Stimulated activated CD4-positive, alpha-beta T cell treated with anti-CD3 and anti-CD28 coated beads, Interleukin-12 subunit alpha, Interleukin-12 subunit beta, amount 100 ng/mL, for 4 hours (primary cell): ENCODE measurements at places on chromosomes 1 and 21.

GRCh38 chr21:14617871-14618270 is 71.8 kb upstream of the SAMSN1 start:
- no peak for DNase-seq

DNA sequence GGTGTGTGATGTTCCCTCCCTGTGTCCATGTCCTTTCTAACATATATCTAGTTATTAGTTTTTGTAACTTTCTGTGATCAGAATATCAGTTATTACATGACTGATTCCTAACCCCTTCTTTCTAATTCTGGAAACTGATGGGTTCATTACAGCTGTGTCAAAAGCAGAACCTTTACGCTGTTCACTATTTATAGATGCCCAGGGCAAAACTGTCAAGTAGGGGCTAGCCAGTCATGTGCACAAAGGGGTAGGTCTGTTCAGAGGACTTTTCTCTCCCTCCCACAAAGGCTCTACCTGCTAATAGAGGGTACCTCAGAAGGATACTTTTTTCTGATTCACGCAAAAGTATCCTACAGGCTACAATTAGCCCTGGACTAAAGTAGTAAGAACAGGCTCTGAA is 79.2 kb downstream of the NRDC start:
- no peak for DNase-seq

GRCh38 chr1:221053889-221054288 is 174.6 kb downstream of the HLX start:
- DNase-seq: no peak

DNA sequence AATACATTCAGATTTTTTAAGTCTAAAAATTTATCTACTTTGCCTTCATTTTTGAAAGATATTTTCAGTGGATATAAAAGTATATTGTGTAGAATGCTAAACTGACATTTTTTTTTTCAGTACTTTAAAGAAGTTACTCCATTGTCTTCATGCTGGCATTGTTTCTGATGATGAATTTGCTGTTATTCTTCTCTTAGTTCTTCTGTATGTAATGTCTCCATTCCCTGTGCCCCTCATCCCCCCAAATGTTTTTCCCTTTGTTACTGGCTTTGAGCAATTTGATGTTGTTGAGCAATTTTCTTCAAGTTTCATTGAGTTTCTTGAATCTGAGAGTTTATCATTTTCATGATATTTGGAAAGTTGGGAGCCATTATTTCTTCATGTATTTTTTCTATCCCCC is 20.8 kb upstream of the VANGL1 start:
- no peak for DNase-seq

DNA sequence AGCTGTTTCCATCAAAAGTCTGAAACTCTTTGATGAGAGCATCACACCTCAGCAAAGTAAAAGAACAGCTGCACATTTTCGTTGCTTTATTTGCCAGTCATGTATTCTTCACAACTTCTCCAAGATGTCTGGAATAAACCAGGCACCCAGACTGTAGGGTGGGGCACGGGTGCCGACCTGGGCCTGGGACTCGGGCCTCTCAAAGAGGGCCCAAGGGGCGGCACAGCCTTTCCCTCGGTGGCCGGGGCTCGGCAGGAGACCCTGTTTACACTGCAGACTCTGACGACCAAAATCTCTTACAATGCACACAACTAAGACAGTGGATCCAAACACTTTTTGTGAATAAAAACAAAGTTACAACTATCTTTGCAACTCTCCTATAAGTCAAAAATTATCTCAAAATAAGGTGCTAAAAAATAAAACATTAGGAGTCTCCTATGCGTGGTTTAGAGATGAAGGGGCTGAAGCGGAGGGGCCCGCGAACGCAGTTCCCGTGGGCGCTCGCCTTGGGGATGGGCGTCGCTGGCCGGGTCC is 696 bp downstream of the LSS start:
- DNase-seq: no peak

- DNase-seq: no peak
Observed at GRCh38 chr1:221840511-221841243, 98.8 kb upstream of the DUSP10 start.

- DNase-seq: no peak
Observed at GRCh38 chr1:221794079-221794670, 52.3 kb upstream of the DUSP10 start.

DNA sequence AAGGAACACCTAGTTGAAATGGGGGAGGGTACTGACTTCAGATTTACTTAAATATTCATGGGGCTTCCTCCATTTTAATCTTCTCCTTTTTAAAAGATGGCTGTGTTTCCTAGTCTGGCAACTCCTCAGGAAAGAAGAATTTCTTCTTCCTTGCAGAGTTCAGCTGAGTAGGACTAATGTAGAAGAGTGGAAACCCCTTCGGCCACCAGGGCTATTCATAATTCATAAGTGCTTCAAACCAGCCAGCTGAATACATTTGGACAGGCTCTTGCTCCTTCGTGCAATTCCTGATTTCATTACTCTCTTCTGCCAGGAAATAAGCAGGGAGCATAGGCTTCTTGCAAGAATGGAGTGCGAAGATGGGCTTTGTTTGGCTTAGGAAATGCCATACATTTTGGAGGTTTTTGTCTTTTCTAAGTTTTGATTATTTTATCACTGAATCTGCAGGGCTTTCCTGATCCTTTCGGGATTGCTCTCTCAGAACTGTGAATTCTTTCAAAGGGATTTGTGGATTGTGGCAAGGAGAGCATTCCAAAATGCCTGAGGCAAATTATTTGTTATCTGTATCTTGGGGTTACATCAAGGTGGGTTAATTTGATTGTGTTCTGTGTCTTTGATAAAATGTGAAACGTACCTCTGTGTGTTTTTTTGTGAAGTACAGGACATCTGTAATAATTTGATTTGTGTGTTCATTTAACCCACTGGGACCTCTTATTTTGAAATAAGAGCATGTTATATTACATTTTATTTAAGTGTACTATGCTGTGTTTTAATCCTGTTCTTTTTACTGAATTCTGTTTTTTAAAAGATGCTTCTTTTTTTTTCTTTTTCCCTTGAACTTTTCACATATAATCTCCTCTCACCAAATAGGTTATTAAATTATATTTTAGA is 179.4 kb upstream of the SGIP1 start:
- DNase-seq: no peak

DNA sequence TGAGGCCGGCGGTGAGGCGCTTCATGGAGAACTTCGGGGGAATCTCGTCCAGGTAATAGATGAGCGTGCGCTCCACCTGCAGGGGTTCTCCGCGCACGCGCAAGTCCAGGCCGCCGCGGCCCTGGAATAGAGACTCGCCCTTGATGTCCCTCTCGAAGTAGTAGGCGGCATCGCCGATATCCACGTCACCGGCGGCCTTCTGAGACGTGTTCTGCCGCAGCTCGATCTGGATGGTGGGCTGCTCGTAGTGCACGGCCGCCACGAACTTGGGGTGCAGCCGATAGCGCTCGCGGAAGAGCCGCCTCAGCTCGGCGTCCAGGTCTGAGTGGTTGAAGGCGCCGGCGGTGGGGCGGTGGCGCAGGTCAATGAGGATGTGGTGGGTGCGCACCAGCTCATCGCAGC is 726 bp downstream of the TACSTD2 start:
- DNase-seq: no peak

DNA sequence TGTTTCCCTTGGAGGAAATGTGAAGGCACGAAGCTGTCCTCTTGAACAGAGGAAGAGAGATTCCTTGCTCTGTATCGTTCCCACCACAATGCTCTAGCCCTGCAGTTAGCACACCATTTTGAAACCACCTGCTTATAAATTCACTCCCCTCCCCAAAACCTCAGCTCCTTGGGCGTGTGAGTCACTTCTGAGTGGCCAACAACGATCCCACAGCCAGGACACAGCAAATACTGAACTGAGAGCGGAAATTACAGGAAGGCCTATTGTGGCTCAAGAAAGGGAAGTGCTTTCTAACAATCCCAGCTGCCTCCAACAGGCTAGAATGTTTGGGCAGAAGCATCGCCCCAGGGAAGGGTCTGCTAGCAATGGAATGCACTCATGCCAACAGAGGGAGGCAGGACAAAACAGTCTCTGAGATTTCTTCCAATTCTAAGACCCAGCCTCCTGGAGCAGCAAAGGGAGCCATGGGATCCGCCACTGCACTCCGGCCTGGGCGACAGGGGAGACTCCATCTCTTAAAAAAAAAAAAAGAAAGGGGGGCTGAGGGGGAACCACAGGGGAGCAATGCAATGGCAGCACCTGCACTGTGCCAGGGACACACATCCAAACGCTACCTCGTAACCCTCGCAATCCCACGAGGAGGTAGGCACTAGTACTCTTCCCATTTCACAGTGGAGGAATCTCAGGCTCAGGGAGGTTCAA is 1.9 kb downstream of the TMEM53 start:
- DNase-seq: no peak

DNA sequence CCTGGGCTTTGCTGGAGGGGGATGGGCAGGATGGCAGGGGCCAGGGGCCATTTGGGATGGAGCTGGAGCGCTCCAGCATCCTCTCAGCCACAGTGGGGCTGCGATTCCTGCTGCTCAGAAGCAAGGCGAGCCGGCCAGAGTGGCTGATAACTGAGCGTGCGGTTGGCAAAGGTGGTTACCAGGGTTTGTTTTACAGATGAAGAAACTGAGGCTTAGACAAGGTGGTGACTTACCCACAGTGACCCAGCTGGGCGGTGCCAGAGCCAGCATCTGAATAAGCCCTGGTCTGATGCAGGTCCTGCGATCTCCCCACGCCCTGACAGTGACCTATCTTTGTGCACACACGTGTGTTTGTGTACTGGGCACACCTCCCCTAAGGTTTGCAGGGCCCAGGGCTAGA is 5.9 kb upstream of the PRXL2B start:
- DNase-seq: no peak

DNA sequence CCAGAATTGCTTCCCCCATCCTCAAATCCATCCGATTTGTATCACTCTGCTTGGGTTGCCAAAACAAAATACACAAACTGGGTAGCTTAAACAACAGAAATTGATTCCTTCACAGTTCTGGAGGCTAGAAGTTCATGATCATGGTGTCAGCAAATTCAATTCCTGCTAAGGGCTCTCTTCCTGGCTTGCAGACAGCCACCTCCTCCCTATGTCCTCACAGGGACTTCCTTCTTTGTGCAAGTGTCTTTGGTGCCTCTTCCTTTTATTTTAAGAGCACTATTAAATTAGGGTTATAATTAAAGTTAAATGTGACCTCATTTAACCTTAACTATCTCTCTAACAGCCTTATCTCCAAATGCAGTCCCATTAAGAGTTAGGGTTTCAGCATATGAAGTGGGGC is 112.8 kb downstream of the PLPP3 start:
- no peak for DNase-seq

GRCh38 chr1:212506666-212507065 is 73.9 kb downstream of the NENF start:
- no peak for DNase-seq

DNA sequence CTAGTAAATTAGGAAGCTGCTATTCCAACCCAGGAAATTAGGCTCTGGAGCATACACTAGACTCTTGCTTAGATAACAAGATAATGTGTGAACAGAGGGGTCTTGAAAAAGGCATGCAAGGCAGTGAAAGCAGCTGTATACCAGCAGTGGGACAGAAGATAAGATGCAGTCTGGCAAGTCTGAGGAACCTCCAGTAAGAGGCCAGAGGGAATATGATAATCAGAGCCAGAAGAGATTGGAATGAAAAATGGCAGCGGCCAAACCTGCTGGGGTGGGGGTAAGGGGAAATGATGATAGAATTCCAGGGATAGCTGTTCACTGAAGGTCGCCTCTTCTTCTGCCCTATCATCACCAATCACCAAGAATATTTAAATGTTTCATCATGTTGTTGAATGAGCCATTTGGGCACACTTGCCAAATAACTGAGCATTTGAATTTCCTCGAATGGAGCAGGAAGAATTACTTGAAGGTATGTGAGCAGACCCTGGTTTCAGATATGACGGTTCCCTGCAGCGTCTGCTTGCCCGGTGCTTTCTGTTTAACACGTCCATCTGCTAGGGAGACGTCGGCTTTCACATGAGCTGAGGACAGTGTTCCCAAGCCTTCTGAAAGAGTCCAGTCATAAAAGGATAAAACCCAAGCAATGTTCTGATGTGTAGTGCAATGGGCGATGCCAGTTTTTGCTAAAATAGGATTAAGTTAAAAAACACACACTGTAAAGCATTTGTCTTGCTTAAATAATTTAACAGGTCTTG is 173.3 kb downstream of the RWDD3 start:
- DNase-seq: no peak

GRCh38 chr1:54325703-54326461 is 80.3 kb downstream of the SSBP3 start:
- DNase-seq: no peak

- no peak for DNase-seq
Observed at GRCh38 chr1:159000070-159000409, 9.7 kb upstream of the IFI16 start.

GRCh38 chr1:5664081-5664768 is 328.0 kb downstream of the NPHP4 start:
- no peak for DNase-seq

DNA sequence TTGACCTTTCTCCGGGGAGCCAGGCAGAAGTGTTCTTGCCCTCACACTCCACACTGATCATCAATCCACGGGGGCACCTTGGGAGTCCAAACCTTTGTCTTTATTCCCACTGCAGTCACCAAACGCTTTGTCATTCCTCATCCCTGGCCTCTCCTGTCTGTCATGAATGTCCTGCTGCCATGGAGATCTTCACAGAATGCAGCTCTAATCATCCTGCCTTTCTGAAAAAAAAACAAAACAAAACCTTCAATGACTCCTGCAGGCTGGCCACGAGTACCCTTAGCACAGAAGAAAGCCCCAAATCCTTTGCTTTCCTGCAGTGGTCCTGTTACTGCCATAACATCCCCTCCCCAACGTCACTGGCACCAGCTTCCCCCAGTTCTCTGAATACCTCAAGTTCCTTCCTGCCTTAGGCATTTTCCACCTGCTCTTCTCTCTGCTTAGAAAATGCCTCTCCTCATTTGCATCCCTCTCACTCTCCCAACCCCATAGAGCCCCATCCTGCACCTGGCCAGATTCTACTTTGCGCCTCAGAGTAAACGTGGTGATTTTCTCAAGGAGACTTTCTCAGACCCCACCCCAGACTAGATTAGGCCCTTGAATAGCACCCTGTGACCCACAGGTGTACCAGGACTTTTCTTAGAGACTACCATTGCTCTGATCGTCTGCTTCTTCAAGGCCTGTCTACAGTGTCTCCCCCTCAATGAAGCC is 131.2 kb downstream of the AK5 start:
- no peak for DNase-seq

- no peak for DNase-seq
Observed at GRCh38 chr1:117499071-117499470, 106.8 kb upstream of the TENT5C start.

- no peak for DNase-seq
Observed at GRCh38 chr1:67459068-67459467, 28.9 kb upstream of the SERBP1 start.

GRCh38 chr1:108072212-108072611 is 107.2 kb upstream of the VAV3 start:
- no peak for DNase-seq

- no peak for DNase-seq
Observed at GRCh38 chr1:160656737-160657136, 9.9 kb upstream of the SLAMF1 start.

DNA sequence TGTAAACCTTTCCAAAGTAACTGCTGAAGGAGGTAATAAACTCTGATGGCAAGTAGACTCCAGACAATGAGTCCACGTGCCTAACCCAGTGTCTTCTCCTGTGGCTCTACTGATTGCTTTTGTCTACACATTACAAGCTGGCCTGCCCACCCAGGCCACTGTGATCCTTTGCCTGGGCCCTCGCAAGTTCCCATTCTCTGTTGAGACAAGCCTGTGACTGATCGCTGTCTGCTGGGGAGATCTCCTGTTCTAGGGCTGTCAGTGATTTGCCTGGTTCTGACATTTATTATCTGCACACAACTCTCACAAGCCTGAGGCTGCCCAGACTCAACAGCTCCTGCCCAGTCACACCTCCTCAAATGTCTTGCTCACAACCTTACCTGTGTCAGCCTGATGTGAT is 81.4 kb downstream of the CYYR1 start:
- no peak for DNase-seq
